NCI-H1417 treated with DMSO at 0.1 percent for 48 hours (cell line): ENCODE measurements at places on chromosomes 13 and 19.

GRCh38 chr19:42088471-42089190, 12.7 kb downstream of the ZNF574 start:
- no peak for DNase-seq

- no peak for DNase-seq
These were observed 21.6 kb downstream of the CAPS start for GRCh38 chr19:5935473-5936291.

DNA sequence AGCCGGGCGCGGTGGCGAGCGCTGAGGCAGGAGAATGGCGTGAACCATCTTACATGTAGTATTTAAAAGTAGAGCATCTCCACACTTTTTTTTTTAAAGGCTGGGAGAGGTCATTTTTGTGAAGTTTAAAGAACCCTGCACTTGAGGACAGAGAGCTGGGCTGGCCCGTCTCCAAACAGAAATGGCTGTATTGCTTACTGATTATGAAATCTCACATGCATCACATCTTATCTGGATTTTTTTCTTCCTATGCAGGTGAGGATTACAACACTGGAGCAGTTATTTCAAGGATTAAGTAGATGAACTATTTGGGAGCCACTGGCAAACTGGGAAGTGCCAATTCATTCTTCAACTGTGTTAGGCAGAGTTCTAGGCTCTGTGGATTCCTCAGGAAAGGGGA, 59.5 kb downstream of the TEX26 start:
- DNase-seq = no peak

GRCh38 chr13:69921156-69921555, 186.5 kb upstream of the ATXN8OS start:
- peak; percentile 94 for DNase-seq

DNA sequence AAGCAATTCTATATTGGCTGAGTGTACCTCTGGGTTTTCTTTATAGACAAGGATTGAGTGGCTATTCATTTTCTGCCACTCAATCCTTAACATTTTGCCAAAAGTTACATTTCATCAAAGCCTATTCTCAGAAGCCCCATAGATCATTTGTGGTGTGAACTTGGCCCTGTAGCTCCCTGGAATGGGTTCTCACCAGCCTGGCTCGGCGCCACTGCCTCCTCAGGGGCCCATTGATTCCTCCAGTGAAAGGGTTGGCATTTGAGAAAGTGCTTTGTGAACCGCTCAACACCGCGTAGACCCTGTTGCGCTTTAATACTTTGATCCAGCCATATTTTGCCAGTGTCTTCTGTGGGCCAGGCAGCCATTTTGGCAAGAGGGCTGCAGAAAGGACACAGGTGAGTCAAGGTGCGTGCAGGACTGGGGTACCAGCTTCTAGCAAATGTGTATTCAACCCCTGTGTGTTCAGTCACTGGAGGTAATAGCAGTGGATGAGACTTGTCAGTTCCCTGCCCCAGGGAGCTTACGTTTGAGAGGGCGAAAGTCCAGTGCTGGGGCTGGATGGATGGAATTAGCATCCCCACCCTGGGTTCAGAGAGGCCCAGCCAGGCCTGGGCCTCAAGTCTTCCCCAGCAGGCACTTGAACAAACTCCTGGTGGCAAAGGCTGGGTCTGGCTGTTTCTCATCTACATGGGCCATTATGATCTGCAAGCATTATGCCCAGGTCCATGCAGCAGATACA, 3.8 kb downstream of the RAB8A start:
- no peak for DNase-seq

- DNase-seq = peak; percentile 3
These were observed 67.8 kb downstream of the GADD45B start for GRCh38 chr19:2543463-2544442.

- peak; percentile 75 for DNase-seq
These were observed at the start of gene ZNF554 for GRCh38 chr19:2819540-2820111. ZNF554 (plus strand) TSS chr19:2819868; CDS start chr19:2820072, 204 bp downstream.

GRCh38 chr19:3593156-3593555, 7.9 kb downstream of the GIPC3 start:
- no peak for DNase-seq

- peak; percentile 82 for DNase-seq
These were observed 93.1 kb downstream of the GGACT start for GRCh38 chr13:100495455-100495854.

- no peak for DNase-seq
These were observed 329 bp upstream of the ZNF439 start for GRCh38 chr19:11848200-11848593.

DNA sequence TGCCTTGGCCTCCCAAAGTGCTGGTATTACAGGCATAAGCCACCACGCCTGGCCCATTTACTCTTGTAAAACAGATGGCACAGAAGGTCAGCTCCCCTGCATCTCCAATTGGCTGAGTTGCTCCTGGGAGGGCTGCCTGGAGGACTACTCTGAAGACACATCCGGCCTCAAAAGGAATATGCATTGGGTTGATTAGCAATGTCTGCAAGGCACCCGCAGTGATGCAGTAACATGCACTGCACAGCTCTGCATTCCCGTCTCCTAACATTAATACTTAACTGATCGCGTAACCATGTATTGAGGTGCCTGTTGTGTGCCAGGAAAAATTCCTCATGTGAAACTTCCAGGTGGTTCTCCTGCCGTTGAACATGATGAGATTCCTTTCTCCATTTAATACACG, 5.0 kb downstream of the ELAVL3 start:
- no peak for DNase-seq

- no peak for DNase-seq
These were observed 136.3 kb downstream of the DCT start for GRCh38 chr13:94343243-94343585.
